ENCODE measurements at places on chromosomes 11 and 22. TPM values are rescaled to one million over a fixed set of nuclear protein-coding genes. Genes with fewer than 3 reads are reported as not detected.

GRCh38 chr22:42627981-42628380 is 12.4 kb downstream of the ATP5MGL start:
- H3K36me3 ChIP-seq = peaks cover 97% of the 10 kb centered on the region
- no peak for DNase-seq
- no peaks in the 10 kb centered on the region for H3K27me3 ChIP-seq
- H3K27ac ChIP-seq = no peak overlapping the region
- H3K4me1 ChIP-seq = peaks cover 12% of the 10 kb centered on the region

DNA sequence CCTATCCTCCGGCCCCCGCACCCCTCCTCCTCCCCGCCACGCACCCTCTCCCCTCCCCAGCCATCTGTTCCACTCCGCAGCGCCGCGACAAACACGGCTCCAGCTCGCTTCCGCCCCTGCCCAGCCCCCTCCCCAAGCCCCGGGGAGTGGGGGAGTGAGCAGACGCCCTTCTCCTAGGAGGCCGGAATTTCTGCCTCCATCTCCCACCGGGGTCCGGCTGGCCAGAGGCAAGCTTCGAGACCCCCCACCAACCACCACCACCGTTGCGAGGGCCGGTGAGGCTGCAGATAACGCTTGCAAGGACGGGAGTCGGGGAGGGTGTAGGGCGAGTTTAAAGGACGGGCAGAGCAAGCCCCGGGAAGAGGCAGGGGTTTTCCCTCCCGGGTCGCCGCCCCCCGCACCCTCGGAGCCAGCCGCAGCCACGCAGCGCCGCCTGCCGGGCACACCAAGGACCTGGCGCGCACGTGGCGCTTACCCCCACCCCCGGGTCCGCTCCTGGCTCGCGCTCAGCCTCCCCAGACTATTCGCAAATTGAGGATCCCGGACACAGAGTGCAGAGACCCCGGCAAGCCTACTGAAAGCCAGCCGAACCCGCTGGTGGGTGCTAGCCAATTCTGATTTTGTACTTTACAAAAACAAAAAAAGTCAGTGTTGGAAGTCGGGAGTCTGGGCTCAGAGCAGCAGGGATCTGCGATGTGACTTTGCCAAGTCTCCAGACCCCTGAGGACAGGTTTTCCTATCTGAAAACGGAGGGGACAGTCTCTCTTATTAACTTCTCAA is 22.6 kb downstream of the RTN4RL2 start:
- H3K36me3 ChIP-seq = no peaks in the 10 kb centered on the region
- H3K4me3 ChIP-seq = peak overlapping the region; percentile 37
- H3K4me1 ChIP-seq = peaks cover 25% of the 10 kb centered on the region
- no peak overlapping the region for H3K27ac ChIP-seq
- peak; percentile 93 for DNase-seq

GRCh38 chr11:61635787-61636186 is 44.4 kb upstream of the DAGLA start:
- H3K36me3 ChIP-seq = no peaks in the 10 kb centered on the region
- peaks cover 10% of the 10 kb centered on the region for H3K4me1 ChIP-seq
- H3K27ac ChIP-seq = no peak overlapping the region
- no peaks in the 10 kb centered on the region for H3K27me3 ChIP-seq
- no peak overlapping the region for H3K4me3 ChIP-seq

GRCh38 chr11:32138902-32139301 is 48.0 kb downstream of the RCN1 start:
- H3K4me3 ChIP-seq = no peak overlapping the region
- H3K27ac ChIP-seq = no peak overlapping the region
- no peaks in the 10 kb centered on the region for H3K27me3 ChIP-seq
- H3K36me3 ChIP-seq = no peaks in the 10 kb centered on the region
- no peaks in the 10 kb centered on the region for H3K4me1 ChIP-seq

DNA sequence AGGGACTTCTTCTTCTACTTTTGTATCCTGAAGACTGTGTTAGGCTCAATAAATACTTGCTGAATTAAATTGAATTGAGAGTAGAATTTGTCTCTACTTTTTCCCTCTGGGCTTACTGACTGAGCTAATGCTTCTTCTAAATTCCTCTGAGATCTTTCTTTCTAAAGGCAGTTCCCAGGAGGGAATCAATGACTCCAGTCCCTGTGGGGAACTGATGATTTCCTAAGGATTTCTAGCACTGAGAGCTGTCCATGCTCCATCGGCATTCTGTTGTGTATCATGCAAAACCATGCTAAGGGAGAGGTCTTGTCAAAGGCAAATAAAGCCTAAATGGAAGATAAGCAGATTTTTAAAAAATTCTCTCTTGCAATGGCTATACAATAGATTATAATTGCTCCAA is 148.8 kb upstream of the KIRREL3 start:
- no peak overlapping the region for H3K4me3 ChIP-seq
- no peaks in the 10 kb centered on the region for H3K36me3 ChIP-seq
- no peaks in the 10 kb centered on the region for H3K4me1 ChIP-seq
- H3K27me3 ChIP-seq = no peaks in the 10 kb centered on the region
- no peak for DNase-seq

GRCh38 chr11:73566977-73567755 is 30.7 kb downstream of the FAM168A start:
- no peak overlapping the region for H3K4me3 ChIP-seq
- no peak overlapping the region for H3K27ac ChIP-seq
- H3K4me1 ChIP-seq = no peaks in the 10 kb centered on the region
- no peak for DNase-seq
- no peaks in the 10 kb centered on the region for H3K27me3 ChIP-seq

DNA sequence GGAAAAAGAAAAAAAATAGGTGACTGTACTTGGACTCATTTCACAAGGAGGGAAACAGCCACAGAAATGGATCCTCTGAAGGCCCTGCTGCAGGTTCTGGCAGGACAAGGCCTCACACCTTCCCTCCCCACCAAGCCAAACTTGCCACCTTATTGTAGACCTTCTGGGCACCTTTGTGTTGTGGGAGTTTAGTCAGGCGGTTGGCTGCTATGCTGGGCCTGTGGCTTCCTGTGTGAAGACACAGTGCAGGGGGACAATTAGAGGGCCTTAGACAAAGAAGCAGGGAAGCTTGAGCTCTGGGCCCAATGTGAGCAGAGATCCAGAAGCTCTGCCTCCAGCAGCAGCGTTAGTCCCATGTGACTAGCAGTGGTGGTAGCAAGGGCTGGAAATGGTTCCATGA is 4.2 kb downstream of the RAB1B start:
- peaks cover 63% of the 10 kb centered on the region for H3K36me3 ChIP-seq
- DNase-seq = no peak

- H3K27me3 ChIP-seq = no peaks in the 10 kb centered on the region
- no peak overlapping the region for H3K27ac ChIP-seq
- H3K4me3 ChIP-seq = no peak overlapping the region
- DNase-seq = no peak
These were observed 149.3 kb downstream of the TMEM135 start for GRCh38 chr11:87187076-87187475.

- H3K27me3 ChIP-seq = no peaks in the 10 kb centered on the region
- no peaks in the 10 kb centered on the region for H3K36me3 ChIP-seq
- no peak for DNase-seq
- H3K4me1 ChIP-seq = no peaks in the 10 kb centered on the region
- no peak overlapping the region for H3K27ac ChIP-seq
- H3K4me3 ChIP-seq = no peak overlapping the region
These were observed 12.3 kb upstream of the ARL14EP start for GRCh38 chr11:30310623-30311022.

DNA sequence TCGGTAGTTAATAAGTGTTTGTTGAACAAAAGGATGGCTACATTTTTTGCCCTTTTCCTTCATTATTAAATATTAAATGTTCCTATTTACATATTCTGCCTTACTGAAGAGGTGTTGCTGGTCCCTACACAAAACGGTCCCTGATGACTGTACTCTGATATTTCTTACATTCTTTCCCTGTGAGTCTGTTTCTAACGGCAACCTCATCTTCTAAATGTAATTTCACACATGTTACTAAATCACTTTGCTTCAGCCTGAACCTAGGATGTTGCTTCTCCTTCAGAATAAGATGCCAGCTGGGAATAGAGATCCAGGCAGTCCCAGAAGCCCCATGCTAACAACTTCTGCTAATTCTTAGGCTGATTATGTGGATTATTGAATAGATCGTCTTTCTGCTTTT is 50.3 kb downstream of the SPON1 start:
- H3K36me3 ChIP-seq = no peaks in the 10 kb centered on the region
- H3K27ac ChIP-seq = no peak overlapping the region
- no peak overlapping the region for H3K4me3 ChIP-seq
- H3K27me3 ChIP-seq = no peaks in the 10 kb centered on the region
- no peaks in the 10 kb centered on the region for H3K4me1 ChIP-seq

GRCh38 chr11:35812828-35813227 is 131.0 kb upstream of the LDLRAD3 start:
- H3K36me3 ChIP-seq = no peaks in the 10 kb centered on the region
- H3K27ac ChIP-seq = no peak overlapping the region
- DNase-seq = no peak
- no peaks in the 10 kb centered on the region for H3K4me1 ChIP-seq
- H3K27me3 ChIP-seq = no peaks in the 10 kb centered on the region

The DRD2 gene
- total RNA-seq = 1.7 TPM

The C11orf86 gene
- total RNA-seq = not detected

The ATG16L2 gene
- total RNA-seq = 22.8 TPM

The TEF gene
- 11.9 TPM for total RNA-seq

The UBQLNL gene
- total RNA-seq = 0.30 TPM

The OR52N5 gene
- not detected for total RNA-seq

The SEPTIN3 gene
- total RNA-seq = 86.9 TPM

The MB gene
- 0.79 TPM for total RNA-seq

The CRYBA4 gene
- not detected for total RNA-seq

The CDHR5 gene
- total RNA-seq = not detected

The SHISAL1 gene
- 8.2 TPM for total RNA-seq

All from spinal cord (tissue), 10 donors.